ENCODE measurements at places on chromosomes 4 and X.

- DNase-seq, result no peak
Observed at GRCh38 chrX:39883666-39884065, 214.1 kb downstream of the BCOR start.

- no peak for DNase-seq
Observed at GRCh38 chrX:148380650-148381561, 119.5 kb upstream of the AFF2 start.

- DNase-seq, result no peak
Observed at GRCh38 chr4:107183155-107183774, 147.2 kb upstream of the DKK2 start.

GRCh38 chr4:17667253-17667652 lies 52.8 kb downstream of the MED28 start:
- no peak for DNase-seq

- no peak for DNase-seq
Observed at GRCh38 chrX:69424161-69424560, 80.0 kb upstream of the NALF2 start.

GRCh38 chr4:74714611-74715130 lies 79.7 kb downstream of the BTC start:
- no peak for DNase-seq

GRCh38 chr4:53653484-53654053 lies 62.3 kb upstream of the LNX1 start:
- DNase-seq, result no peak

GRCh38 chr4:158581161-158581560 lies 59.5 kb downstream of the RXFP1 start:
- DNase-seq, result no peak

DNA sequence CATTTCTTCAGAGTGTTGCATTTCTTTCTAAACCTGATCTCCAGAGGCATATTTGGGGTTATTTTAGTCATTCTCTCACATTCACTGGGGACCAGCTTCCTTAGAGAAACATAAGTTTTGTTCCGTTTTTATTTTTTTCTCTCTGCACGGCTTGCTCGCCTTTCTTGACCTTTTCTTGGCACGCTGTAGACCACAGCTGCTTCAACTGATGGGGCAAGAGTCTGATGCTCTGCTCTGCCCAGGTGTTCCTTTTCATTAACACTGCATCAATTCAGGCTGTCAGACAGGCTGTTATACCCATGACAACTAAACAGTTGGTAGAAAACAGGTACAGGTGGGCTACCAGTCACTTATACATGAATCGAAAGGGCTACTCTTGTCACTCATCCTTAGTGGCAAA lies 682.2 kb upstream of the DIAPH2 start:
- no peak for DNase-seq

DNA sequence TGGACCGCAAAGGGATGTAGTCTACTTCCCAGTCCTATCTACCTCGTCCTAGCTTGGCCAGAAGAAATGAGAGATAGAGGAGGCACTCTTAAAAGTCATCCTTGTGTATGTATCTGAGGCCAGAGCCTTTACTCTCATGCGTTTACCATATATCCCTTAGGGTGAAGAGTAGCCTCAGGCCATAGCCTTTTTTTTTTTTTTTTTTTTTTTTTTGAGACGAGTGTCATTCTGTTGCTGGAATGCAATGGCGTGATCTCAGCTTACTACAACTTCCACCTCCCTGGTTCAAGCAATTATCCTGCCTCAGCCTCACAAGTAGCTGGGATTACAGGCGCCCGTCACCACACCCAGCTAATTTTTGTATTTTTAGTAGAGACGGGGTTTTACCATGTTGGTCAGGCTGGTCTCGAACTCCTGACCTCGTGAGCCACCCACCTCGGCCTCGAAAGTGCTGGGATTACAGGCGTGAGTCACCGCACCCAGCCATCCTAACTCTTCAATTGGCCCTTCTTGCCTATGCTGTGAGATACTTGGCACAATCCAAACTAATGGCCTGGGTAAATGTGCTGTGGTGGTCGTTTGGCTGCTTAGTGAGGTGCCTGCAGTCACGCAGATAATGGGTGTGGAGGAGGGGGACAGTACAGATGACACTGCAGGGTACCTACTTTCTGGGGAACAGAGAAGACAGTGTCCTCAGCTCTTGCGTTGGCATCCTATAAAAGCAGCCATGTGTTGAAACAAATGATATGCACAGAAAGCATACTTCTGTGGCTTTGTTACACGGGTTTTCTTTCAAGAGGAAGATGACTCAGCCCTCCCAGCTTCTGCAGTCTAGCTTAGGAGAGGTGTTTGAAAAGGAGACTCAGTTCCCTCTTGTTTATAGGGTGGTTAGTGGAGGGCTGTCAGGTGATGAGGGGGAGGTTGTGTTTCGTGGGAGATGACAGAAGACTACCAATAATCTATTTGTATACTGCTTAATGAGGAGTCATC lies 10.4 kb upstream of the DGAT2L6 start:
- DNase-seq, result no peak

DNA sequence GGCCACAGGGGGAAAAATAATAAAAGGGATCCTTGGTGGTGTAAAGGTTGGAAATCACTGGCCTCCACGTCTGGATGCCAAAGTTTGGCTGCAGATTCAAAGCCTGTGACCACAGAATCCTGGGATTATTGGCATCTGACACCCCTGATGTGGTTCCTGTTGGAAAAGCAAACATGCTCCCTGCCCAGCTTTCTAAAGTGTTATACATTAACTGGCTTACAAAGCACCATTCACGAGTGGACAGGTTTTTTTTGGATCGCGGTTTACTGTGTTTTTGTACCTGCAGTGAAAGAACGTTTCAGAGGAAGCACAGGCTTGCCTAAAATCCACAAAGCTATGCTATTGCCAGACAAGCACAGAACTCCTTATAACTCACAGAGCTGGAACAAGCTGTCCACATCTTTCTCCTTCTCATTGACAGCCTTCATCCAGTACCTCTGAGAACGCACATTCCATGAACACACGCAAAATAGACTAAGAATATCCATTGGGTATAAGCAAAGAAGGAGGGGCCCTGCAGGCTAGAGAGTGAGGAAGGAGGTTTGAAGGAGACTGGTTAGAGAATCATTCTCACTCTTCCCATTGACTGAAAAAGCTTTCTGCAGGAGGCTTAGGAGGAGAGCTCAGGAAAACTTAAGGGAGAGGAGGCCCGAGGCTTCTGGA lies 14.5 kb upstream of the CAPN6 start:
- DNase-seq, result no peak

DNA sequence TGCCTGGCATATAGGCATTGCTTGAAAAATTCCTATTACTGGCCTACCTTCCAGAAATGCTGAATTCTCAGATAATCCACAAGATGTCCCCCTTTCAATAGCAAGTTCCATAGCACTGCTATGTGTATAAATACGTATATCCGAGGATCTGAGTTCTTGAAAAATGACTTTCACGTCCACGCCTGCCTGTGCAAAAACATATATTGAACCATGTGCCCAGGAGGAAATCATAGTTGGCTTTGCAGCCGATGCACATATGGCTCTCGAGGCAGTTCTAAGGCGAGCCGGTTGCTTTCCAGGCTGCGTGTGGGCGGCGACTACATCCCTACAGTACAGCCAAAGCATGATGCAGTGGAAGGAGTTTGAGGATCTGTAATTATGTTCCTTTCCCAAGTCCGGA lies 55.4 kb upstream of the ESX1 start:
- DNase-seq, result no peak

- no peak for DNase-seq
Observed at GRCh38 chr4:179867300-179867878, 2375.8 kb upstream of the TENM3 start.

- no peak for DNase-seq
Observed at GRCh38 chr4:54793856-54794422, 136.2 kb downstream of the KIT start.

GRCh38 chr4:91600301-91600700 lies 703.5 kb upstream of the GRID2 start:
- DNase-seq, result no peak

DNA sequence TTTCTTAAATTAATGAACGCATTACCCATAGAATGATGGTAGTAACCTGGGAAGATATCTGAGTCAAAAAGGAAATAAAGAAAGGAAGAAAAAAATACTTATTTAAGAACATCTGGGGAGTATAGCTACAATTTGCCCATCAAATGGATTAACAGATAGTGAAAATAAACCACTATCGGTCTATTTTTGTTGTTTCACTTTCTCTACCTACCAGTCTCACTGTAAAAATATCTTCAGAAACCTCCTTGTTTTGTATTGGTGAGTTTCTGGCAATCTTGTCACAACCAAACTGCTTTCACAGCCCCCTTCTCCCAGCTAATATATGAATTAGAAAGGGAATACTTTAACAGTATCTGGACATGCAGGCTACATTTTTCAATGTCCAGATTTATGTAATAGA lies 783.5 kb downstream of the STPG2 start:
- DNase-seq, result no peak

- no peak for DNase-seq
Observed at GRCh38 chrX:119008110-119008744, 33.8 kb downstream of the LONRF3 start.

DNA sequence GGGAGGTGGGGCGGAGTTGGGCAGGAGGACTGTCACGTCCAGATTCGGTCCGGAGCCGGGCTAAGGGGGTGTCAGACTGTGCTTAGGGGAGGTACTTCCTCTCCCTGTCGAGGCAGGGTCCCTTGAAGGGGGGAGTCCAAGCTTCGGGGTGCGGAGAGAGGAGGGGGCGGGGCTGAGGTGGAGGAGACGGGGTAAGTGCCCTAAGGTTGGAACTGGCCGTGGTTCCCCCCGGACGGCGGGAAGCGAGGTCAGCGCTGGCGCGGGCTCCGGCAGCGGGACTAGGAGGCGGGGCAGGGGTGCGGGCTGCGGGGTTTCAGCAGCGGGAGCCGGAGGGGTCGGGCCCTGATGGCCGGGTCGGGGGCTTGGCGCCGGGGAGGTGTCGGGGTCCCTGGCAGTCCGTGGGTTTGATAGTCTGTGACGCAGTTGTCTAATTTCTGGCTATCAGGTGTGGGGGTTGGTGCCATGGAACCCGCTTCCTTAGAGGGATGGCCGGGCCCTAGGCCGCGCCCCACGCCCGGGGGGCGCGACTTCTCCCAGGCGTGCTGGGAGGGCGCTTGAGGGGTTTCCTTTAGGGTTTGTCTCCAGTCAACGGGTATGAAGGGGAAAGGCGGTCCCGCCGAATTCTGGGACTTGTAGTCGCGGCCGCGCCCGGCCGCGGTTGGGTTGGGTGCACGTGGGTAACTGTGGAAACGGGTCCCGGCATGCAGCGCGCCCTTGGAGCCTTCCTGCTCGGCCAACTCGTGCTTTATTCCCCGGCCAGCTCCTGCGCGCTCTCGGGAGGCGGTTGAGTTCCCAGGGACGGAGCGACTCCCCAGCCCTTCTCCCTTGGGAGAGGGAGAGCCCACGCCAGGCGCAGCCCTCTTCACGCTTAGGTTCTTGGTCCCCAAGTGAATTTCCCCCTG lies 1.5 kb downstream of the DCUN1D4 start:
- DNase-seq, result peak; percentile 96

DNA sequence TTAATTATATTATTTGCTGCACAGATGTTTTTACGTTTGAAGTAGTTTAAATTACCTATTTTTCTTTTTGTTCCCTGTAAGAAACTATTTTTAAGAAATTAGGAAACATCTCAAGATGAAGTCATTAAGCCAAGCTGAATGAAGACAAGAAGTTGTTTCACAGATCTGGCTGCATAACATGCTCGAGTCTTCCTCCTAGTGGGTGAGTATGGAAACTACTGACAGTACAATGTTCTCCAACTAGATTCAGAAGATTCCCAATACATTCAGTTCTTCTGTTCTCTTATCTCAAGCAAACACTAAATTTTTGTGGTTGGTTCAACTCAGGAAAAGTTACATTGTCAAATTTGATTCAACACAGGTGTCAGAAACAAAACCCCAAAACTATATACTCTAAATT lies 256.8 kb upstream of the VCX start:
- DNase-seq, result no peak

DNA sequence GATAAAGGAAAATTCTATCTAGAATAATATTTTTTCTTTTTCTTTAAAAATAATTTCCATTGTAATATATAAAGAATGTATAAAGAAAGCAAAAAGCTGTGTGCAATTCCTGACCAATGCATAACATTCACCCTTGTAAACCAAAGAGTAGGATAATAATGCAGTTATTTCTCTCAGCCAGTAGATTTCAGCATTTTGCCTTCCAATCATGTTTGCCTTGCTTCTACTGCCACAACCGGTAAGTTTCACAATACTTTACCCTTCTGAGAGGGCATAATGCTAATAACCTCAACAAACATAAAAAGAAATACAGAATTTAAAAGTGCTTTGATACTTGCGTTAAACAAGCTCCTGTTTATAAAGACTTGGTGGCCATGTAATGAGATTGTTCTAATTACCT lies 59.9 kb downstream of the CHIC2 start:
- no peak for DNase-seq

DNA sequence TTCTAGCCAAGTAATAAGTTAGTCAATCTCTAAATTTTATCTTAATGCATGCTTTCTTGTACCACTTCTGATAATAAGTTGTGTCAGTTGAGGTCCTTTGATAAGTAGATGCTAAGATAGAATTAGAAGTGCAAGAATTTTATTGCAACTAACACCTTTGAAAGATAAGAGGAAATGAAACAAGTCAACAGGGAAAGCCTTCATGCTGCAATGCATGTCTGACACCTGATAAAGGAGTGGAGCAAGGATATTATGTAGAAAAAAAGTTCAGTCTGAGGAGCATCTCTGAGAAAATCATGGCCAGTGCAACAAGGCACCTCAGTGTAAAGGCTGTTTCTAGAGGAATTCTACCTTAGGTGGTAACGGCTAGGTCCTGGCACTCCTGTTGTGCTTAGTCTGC lies 210.7 kb upstream of the PPP1R2C start:
- no peak for DNase-seq

DNA sequence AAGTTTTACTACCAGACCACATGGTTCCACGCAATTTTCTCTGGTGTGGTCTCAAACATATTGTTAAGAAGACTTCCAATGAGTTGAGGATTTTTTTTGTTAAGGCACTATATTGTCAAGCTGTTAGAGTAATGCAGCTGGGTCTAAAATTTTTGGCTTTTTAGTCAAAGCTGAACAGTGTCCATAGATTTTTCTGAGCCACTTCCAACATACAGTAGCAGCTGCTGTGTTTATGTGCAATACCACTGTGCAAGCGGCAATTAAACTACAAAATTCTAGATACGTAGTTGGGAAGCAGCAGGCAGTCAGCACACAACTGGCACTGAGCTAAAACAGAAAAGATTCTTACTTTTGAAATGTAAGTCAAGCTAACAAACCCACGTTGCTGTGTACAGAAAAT lies 1551.1 kb upstream of the AGA start:
- no peak for DNase-seq

DNA sequence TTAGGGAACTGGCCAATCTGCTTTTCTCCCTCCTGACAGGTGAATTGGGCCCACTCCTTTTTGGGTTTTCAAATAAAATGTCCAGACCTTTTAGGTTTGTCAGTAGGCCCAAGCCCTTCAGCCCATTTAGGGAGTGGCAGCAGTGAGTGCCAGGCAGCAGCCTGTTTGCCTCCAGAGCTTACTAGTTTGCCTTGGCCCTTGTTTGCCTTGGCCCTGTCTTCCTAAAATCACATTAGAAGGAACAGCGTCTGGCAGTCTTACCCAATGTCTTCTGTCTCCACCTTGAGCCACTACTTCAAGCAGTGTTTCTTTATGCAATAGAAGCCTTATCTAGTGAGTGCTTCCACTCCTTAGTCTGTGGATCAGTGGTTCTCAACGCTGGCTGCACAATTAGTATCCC lies 117.1 kb downstream of the TMEM164 start:
- no peak for DNase-seq
